ENCODE measurements at places on chromosomes 1 and 21. TPM values are rescaled to one million over a fixed set of nuclear protein-coding genes. Genes with fewer than 3 reads are reported as not detected.

The MROH7 gene
- 2.1 TPM for total RNA-seq

The ZBTB8A gene
- 5.8 TPM for total RNA-seq

The PRAMEF25 gene
- total RNA-seq = not detected

The LCE1B gene
- 235 TPM for total RNA-seq

The MTFR1L gene
- 43.2 TPM for total RNA-seq

The PEX10 gene
- total RNA-seq = 24.2 TPM

The LRRC39 gene
- total RNA-seq = 1.2 TPM

The LHX8 gene
- total RNA-seq = not detected

The PIK3CD gene
- 5.4 TPM for total RNA-seq

The FMO2 gene
- total RNA-seq = 10.0 TPM

The FCRL4 gene
- total RNA-seq = not detected

The BTBD8 gene
- total RNA-seq = 1.3 TPM

GRCh38 chr1:212981571-212982328, 31.4 kb downstream of the VASH2 start:
- DNase-seq = no peak

GRCh38 chr1:2276803-2277580, 48.9 kb downstream of the SKI start:
- no peak for DNase-seq

DNA sequence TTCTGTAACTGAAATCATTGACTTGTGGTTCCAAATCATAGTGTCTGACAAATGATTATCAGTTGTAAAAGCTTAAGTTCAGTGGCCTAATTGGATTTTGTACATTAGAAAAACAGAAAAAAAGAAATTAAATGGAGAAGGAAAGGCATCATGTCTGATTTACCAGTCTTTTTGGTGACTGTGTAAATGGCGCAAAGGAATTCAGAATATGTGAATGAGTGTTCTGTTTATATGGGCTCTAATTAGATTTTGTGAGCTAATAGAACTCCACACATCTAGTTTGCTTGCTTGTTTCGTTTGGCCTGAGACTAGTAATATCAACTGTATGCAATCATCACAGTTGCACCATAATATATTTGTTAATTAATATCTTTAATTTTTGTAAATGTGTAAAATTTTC, 151.7 kb downstream of the PLA2G4A start:
- DNase-seq = no peak

- DNase-seq = no peak
Observed at GRCh38 chr1:3668148-3668547, 15.8 kb downstream of the TP73 start.

DNA sequence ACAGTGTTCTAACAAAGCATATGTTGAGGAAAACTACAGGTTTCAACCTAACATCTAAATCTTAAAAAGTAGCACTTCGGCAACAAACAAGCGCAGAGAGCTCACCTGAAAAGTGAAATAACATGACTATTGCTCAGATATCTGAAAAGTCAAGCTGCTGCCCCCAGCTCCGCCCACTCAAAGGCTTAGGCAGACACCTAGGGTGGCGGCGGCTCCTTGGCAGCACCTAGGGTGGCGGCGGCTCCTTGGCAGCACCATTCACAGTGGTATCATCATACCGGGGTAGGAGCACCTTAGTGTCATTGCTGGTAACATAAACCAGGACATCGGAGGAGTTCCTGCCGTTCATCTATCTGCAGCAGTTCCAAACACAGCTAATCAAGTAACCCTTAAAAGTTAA, 4.2 kb upstream of the S100A12 start:
- no peak for DNase-seq

- DNase-seq = no peak
Observed at GRCh38 chr21:15688809-15689208, 41.0 kb upstream of the USP25 start.

DNA sequence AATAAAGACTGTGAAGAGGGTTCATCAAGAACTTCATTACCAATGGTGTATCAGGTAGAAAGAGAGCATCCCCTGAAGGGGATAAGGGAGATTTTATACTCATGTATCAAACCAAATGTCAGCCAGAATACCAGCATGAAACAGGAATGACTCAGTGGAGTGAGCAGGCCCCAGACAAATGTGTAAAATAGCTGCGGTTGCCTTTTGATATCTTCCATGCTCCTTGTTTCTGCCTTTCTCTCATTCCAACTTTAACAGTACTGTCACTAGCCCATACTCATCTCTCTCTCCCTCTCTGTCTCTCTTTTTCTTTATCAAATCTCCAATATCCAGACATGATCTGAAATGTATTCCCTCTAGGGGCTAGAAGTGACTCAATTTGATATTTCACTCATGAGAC, 47.8 kb downstream of the GPR88 start:
- DNase-seq = no peak

DNA sequence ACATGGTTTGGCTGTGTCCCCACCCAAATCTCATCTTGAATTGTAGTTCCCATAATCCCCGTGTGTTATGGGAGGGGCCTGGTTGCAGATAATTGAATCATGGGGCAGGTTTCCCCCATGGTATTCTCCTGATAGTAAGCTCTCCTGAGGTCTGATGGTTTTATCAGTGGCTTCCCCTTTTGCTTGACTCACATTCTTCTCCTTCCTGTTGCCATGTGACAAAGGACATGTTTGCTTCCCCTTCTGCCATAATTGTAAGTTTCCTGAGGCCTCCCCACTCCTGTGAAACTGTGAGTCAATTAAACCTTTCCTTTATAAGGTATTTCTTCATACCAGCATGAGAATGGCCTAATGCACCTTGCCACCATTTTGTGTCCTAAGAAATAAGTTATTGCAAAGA, 415.0 kb downstream of the COL11A1 start:
- DNase-seq = no peak

- DNase-seq = no peak
Observed at GRCh38 chr1:20439282-20439681, 46.7 kb downstream of the CAMK2N1 start.

DNA sequence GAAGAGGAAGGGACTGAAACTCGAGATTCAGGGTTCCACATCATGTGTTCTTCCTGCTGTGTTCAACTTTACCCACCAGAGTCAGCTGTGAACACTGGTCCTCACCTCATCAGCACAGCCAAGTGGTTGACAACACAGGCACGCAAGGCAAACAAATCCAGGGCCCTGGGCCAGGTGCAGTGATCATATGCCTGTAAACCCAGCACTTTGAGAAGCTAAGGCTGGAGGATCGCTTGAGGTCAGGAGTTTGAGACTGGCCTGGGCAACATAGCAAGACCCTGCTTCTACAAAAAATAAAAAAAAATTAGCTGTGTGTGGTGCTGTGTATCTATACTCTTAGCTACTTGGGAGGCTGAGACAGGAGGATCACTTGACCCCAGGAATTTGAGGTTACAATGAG, 8.4 kb upstream of the XKR8 start:
- no peak for DNase-seq

DNA sequence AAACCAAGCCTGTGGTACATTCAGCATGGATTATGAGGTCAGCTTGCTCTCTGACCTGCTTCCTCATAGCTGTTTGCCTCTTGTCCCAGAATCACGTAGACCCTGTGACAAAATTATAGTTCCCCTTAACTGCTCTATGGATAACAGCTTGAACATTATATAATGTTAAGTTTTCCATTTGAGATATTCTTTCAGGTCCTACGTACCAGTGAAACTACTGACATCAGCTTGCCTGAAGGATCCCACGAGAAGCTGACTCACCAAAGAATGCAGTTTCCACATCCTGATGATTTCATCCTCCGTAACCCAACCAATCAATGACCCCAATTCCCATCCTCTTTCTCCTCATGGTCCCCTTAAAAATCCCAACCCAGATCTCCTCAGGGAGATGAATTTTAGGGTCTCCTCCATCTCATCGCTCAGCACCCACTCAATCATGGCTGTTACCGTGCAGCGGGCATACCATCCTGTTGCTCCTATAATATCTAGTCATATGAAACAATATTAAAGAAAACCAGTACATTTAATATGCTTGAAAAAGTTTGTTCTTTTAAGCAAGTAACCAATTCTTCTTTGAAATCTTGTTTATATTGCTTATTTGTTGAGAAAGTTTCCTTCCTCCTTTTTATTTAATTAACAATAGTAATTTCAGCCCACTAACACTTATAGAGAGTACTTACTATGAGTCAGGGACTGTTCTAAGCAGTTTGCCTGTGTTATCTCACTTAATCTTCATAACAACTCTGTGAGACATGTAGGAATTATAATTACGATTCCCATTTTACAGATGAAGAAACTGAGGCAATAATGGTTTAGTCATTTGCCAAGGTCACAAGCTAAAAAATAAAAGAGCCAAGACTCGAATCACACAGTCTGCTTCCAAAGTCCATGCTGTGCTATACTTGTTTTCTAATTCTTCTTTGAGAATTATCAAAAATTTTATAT, 27.4 kb downstream of the CHML start:
- DNase-seq = no peak

GRCh38 chr1:91883470-91883869, 2.5 kb downstream of the TGFBR3 start:
- no peak for DNase-seq

- DNase-seq = no peak
Observed at GRCh38 chr1:222759451-222760035, 22.5 kb downstream of the FAM177B start.

DNA sequence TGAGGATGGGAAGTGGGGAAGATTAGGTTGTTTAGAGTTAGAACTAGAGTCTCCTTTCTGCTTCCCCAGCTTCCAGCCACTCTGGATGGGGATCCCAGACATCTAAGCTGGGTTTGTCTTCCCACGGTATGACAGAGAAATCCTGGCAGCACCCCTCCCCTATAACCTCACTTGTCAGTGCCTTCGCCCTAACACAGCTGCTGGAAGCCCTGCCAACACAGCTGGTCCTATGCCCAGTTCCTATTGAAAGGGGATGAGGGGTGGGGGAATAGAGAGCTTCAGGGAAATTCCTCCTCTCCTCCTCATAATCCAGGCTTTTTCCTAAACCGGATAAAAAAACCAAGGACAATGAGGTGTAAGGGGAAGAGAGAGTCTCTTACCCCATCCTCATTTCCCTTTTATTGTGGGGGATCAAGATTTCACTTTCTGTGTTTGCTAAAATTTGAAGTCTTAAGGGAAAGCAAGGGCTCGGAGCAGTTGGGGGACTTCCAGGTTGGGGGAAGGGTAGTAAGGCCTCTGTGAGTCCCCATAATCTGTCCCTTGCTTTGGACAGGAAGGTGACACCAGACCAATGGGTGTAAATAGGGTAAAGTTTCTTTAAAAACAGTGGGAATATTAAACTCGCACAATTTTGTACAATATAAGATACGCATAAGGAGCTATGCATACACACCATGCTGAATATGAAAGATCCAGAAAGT, 590 bp downstream of the TMOD4 start:
- no peak for DNase-seq
